ENCODE measurements at places on chromosomes 1 and 21. TPM values are rescaled to one million over a fixed set of nuclear protein-coding genes. Genes with fewer than 3 reads are reported as not detected.
A peak's percentile ranks its signal among the peaks of the same experiment; 100 is the strongest.

CACNA1E gene
- not detected for total RNA-seq

DNA sequence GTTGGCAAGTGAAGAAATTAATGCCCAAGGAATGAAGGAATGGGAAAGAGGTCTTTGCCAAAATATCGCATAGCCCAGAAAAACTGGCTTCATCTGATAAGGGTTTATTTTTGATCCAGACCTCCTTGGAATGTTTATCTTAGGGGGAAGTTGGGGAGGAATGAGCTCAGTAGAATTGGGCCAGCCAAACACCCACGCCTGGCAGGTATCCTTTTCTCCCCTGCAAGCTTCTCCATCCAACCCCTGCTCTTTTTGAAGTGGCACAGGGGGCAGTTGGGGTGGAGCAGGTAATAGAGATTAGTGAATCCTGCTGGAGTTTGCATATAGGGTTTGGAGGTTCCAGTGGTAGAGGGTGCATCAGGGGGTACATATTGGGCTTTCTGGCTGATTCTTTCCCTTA is 21.1 kb downstream of the INTS3 start:
- H3K4me3 ChIP-seq = no peak overlapping the region
- H3K27me3 ChIP-seq = no peaks in the 10 kb centered on the region
- H3K36me3 ChIP-seq = peaks cover 2% of the 10 kb centered on the region
- H3K27ac ChIP-seq = no peak overlapping the region
- DNase-seq = no peak
- peaks cover 13% of the 10 kb centered on the region for H3K4me1 ChIP-seq

C8A gene
- not detected for total RNA-seq

- no peak overlapping the region for H3K4me3 ChIP-seq
- peak overlapping the region; percentile 72 for H3K27ac ChIP-seq
- H3K36me3 ChIP-seq = no peaks in the 10 kb centered on the region
- H3K4me1 ChIP-seq = peaks cover 28% of the 10 kb centered on the region
- H3K27me3 ChIP-seq = no peaks in the 10 kb centered on the region
- no peak for DNase-seq
Measured at GRCh38 chr1:36258960-36259344, 34.7 kb downstream of the THRAP3 start.

KCNK1 gene
- total RNA-seq = 4.0 TPM

GRCh38 chr1:4422504-4423289 is 231.7 kb upstream of the AJAP1 start:
- H3K4me3 ChIP-seq = no peak overlapping the region
- no peaks in the 10 kb centered on the region for H3K27me3 ChIP-seq
- H3K4me1 ChIP-seq = no peaks in the 10 kb centered on the region
- DNase-seq = no peak
- H3K36me3 ChIP-seq = no peaks in the 10 kb centered on the region
- H3K27ac ChIP-seq = no peak overlapping the region

DNA sequence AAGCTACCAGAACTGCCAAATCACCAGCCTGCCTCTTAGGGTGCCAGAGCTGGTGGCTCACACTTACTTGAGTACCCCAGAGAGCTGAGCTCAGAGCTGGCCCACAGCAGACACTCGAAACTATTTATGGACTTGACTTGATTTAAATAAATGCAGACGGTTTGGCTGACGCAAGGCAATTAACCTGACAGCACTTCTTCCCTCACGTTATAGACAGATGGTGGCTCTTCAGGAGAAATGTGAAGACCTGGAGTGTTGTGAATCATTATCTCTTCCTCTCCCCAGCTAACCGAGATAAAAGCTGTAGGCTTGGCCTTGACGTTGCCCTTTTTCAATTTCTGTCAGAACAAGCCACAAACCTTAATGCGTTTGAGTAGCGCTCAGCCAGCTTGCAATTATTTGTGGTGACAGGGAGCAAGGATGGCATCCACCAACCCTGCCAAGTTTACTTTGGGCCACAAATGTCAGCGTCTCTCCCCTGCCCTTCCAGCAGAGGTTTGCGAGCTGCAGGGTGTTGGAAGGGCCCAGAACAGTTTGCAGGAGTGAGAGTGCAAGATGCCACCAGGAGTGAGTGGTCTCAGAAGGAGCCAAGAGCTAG is 34.0 kb upstream of the BCAR3 start:
- H3K4me1 ChIP-seq = no peaks in the 10 kb centered on the region
- H3K4me3 ChIP-seq = no peak overlapping the region
- no peak overlapping the region for H3K27ac ChIP-seq
- no peaks in the 10 kb centered on the region for H3K27me3 ChIP-seq
- no peak for DNase-seq
- H3K36me3 ChIP-seq = no peaks in the 10 kb centered on the region

DNA sequence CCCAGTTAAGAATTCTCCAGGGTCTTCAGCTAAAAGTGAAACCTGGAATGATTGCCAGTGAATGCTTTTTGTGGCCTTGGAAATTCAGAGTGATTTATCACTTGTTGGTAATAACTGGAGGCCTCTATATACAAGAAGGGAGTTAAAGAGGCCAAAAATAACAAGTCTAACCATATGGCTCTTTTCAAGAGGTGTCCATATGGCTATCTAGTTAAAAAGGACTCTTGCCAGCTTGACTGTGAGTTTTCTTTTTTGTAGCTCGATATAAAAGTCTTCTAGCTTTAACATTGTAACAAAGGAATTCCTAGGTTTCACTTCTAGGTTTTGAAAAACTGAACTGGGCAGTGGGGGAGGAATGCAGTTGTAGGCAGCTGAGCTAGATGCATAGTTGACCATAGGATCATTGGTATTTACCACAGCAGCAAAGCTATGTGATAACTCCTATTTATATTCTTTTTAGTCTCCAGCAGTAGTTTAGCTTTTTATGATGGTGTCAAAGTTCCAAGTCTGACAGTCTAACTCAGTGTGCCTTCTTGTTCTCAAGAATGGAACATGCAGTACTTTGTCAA is 44.4 kb downstream of the CACHD1 start:
- DNase-seq = no peak
- H3K4me3 ChIP-seq = no peak overlapping the region

DNA sequence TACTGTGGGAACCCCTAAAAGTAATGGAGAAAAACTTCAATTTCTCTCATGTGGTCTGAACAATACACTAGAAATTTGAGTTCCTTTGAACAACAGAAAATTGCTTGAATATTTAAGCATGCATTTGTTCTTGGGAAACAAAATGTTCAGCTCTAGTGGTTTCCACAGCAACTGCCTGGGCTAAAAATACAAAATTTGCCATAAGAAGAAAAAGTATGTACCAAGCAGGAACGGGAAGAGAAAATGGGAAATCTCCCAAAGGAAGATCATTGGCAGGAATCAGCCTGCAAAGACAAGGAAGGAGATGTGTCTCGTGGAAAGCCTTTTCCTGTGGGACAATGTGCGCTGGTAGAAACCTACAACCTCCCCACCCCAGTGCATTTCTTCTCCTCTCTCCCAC is 119.0 kb upstream of the DPT start:
- H3K4me3 ChIP-seq = no peak overlapping the region
- DNase-seq = no peak
- H3K27me3 ChIP-seq = no peaks in the 10 kb centered on the region
- no peaks in the 10 kb centered on the region for H3K36me3 ChIP-seq

DNA sequence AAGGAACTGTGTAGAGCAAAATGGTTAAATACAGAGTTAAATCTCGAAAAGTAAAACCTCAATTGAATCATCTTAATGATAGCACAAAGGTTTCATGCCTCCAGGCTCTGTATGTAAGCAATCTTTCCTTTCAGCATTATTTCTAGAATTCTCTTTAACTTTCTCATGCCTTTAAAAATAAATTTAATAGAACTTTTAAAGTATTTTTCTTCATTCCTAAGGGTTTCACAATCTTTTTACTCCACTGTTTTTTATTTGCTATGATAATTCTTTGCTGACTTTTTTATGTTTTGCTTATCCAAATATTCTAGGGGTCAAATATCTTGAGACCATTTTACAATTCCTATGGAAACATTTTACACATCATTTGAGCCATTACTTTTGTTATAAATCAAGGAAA is 288.0 kb downstream of the BACH1 start:
- no peak overlapping the region for H3K27ac ChIP-seq
- H3K4me1 ChIP-seq = no peaks in the 10 kb centered on the region
- no peaks in the 10 kb centered on the region for H3K36me3 ChIP-seq
- H3K4me3 ChIP-seq = no peak overlapping the region

DNA sequence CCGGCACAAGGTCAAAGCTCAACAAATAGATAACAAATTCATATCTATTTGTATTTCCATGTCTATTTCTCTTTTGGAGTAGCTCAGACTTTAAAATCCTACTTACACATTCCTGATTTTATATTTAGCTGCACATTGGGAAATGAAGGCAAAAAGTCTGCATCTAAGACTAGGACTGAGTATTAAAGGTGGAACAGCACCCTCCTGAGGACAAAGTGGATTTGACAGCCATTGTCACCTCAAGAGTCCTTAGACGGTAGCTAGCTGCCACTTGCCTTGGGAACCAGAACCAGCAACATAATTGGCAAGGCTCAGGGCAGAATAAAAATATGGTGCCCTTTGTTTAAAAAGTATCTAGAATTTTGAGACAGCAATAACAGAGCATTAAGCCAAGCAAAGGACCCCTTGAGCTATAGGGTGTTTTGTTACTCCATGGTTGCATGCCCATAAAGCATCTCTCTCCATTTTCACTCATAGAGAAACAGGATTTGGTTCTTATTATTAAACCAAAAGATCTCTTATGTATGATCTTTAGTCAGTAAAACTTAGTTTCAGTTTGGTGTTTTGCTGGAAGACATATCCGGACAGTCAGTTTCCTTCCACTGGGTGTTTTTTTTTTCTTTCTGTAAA is 30.0 kb upstream of the SGIP1 start:
- no peak overlapping the region for H3K4me3 ChIP-seq
- no peak overlapping the region for H3K27ac ChIP-seq
- H3K27me3 ChIP-seq = no peaks in the 10 kb centered on the region
- peak; percentile 29 for DNase-seq
- no peaks in the 10 kb centered on the region for H3K36me3 ChIP-seq

- H3K4me3 ChIP-seq = no peak overlapping the region
- H3K27me3 ChIP-seq = no peaks in the 10 kb centered on the region
- H3K4me1 ChIP-seq = no peaks in the 10 kb centered on the region
Measured at GRCh38 chr1:54260810-54261209, 60.8 kb downstream of the MRPL37 start.

DNA sequence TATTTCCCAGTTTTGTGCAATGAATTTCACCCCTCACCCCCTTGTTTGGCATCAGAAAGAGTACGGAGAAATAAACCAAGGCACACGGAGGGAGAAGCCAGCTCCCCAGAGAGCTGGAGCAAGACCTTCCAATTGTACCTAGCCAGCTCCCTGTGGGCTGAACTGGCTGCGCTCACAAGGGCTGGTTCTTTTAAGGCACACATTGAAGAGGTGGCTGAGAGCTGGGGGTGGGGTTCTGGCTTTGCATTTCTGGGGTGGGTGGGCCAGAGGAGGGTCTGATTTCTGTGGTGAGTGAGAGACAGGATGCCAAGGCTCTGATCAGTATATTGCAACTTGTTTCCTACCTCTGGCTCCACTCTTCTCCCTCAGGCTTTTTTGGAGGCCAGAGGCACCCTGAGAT is 39.5 kb upstream of the NFASC start:
- no peak overlapping the region for H3K4me3 ChIP-seq
- H3K36me3 ChIP-seq = no peaks in the 10 kb centered on the region
- DNase-seq = no peak
- H3K4me1 ChIP-seq = no peaks in the 10 kb centered on the region

DNA sequence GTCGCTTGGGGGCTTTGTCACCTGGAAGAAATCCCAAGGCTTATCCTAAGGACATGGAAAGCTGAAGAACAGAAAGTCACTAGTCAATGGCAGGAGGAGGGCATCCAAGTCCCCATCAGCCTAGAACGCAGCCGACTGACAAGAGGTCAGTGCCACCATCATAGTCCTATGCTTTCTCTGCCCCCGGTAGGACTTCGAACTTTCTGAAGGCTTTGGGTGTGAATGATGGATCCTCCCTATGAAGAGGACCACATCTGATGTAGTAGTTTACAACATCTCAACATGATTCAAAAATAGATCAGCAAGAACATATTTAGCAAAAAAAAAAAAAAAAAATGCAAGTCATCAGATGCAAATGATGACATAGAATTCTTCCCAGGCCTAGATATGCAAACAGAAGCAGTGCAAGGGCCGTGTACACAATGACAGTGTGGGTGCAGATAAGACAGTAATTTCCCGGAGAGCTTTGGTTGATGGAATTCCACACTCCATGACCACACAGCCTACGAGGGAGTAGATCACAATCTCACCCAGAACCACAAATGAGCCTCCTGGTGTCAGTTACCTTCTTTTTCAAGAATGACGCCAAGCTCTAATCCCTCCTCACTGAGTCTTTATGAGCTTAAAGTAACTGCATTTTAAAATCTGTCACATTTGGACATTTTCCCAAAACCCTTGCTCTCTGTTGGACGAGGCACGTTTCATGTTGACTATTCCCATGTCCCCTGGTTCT is 88.2 kb downstream of the PSMG1 start:
- H3K4me1 ChIP-seq = no peaks in the 10 kb centered on the region
- H3K27ac ChIP-seq = no peak overlapping the region
- H3K36me3 ChIP-seq = no peaks in the 10 kb centered on the region
- no peak overlapping the region for H3K4me3 ChIP-seq
- H3K27me3 ChIP-seq = no peaks in the 10 kb centered on the region
- DNase-seq = no peak

KIAA0040 gene
- total RNA-seq = 17.4 TPM

DNA sequence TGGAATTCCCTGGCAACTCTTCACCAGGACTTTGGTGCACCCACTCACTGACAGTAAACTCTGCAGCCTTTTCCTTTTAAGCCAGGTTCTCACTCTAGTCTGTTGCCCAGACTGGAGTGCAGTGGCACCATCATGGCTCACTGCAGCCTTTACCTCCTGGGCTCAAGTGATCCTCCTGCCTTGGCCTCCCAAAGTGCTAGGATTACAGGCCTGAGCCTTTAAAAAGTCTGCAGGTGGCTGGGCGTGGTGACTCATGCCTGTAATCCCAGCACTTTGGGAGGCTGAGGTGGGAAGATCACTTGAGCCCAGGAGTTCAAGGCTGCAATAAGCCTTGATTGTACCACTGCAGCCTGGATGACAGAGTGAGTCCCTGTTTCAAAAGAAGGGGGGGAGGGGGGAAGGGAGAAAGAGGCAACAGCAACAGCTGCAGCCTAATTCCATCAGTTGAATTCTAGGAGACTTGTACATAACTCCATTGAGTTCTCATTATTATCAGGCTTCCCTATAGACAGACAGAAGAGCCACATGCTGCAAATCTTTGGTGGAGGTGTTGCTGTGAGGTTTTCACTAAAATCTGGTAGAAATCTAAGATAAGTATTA is 8.1 kb upstream of the HNRNPR start:
- H3K27ac ChIP-seq = no peak overlapping the region
- no peak for DNase-seq
- H3K36me3 ChIP-seq = no peaks in the 10 kb centered on the region
- H3K4me3 ChIP-seq = no peak overlapping the region

- no peak overlapping the region for H3K27ac ChIP-seq
- no peak overlapping the region for H3K4me3 ChIP-seq
- H3K36me3 ChIP-seq = no peaks in the 10 kb centered on the region
- no peaks in the 10 kb centered on the region for H3K4me1 ChIP-seq
- peak; percentile 8 for DNase-seq
Measured at GRCh38 chr1:91997607-91998195, 32.1 kb upstream of the EPHX4 start.

KRTAP13-2 gene
- total RNA-seq = not detected

Measured in prostate gland (tissue), 2 donors.